ENCODE measurements at places on chromosomes 13 and 19.
A peak's percentile ranks its signal among the peaks of the same experiment; 100 is the strongest.

DNA sequence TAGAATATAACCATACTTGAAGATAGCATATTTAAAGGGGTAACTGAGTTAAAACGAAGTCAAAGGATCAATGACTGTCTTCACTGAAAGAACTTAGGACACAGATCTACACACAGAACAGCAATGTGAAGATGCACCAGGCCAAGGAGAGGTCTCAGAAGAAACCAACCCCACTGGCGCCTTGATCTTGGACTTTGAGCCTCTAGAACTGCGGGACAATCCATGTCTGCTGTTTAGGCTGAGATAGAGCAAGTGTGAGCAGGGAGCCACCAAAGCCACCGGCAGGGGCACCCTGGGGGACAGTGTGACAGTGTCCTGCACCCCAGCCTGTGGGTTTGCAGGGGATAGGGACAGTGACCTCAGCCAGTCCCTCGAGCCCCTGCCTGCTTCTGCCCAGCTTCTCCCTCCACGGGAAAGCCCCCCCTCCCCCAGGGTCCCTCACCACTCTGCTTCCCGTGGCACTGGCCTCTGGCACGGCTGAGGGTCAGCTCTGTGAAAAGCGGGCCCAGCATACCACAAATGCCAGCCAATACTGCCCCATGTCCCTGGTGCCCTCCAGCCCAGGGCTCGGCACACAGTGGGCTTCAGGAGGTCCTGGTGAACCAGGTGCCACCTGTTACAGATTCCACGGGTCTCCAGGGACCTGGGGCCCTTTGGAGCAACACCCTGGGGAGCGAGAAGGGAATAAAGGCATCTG lies 40.8 kb downstream of the KLF2 start:
- no peak for DNase-seq

DNA sequence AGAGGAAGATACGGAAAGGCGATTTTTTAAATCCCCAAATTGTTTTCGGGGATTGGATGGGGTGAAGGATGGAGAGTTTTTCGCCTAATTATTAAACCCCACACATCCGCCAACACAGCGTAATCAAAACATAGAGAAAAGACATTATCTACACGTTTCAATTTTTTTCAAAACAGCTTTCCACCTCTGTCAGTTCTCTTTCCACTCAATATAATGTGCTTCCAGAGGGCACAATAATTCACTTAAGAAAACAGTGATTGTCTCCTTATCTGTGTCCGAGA lies 435 bp upstream of the OBI1 start:
- DNase-seq, result no peak

DNA sequence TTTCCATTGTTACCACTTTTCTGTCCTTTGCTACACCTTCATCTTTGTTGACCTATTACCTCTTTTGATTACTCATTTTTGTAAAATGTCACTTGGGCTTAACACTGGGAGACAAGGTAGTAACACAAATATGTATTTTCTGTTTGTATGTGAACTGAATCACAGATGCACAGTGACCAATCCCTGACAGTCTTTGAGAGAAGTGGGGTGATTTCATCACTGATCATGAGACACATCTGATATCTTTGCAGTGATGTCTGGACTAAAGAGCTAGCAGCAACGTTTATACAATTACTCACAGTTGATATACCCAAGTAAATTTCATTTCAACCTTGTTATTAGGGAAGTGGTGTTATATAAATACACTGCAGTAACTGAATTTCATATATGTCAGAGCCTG lies 1397.4 kb upstream of the SPRY2 start:
- DNase-seq, result no peak

DNA sequence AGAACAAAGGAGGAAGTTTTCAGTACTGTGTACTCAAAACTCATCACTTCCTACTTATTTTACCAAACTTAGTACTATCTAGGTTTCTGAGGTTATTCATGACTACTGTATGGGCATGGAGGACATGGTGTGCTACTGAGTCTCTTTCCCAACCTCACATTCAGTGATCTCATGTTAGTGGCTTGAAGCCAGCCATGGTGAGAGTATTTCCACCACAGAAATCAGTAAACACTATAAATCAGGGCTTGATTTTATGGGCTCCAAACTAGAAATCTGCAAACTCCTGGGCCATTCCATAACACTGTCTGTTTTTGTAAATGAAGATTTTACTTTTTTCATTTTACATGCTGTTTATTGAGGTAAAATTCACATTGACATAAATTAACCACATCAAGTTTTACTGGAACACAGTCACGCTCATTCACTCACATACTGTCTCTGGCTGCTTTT lies 19.7 kb downstream of the MED26 start:
- DNase-seq, result no peak

- peak; percentile 100 for DNase-seq
Measured at GRCh38 chr19:16185123-16185767, at the start of gene FAM32A. Gene FAM32A, plus strand, starts transcription at chr19:16185410. Its CDS starts 33 bp downstream, at chr19:16185443.

- no peak for DNase-seq
Measured at GRCh38 chr13:99905224-99905623, 66.3 kb downstream of the ZIC5 start.

GRCh38 chr19:3932931-3933810 lies at the start of gene NMRK2:
Gene NMRK2, plus strand, starts transcription at chr19:3933069. Its CDS starts 603 bp downstream, at chr19:3933672.
- no peak for DNase-seq

- DNase-seq, result no peak
Measured at GRCh38 chr19:6778386-6778785, 5.9 kb downstream of the VAV1 start.

DNA sequence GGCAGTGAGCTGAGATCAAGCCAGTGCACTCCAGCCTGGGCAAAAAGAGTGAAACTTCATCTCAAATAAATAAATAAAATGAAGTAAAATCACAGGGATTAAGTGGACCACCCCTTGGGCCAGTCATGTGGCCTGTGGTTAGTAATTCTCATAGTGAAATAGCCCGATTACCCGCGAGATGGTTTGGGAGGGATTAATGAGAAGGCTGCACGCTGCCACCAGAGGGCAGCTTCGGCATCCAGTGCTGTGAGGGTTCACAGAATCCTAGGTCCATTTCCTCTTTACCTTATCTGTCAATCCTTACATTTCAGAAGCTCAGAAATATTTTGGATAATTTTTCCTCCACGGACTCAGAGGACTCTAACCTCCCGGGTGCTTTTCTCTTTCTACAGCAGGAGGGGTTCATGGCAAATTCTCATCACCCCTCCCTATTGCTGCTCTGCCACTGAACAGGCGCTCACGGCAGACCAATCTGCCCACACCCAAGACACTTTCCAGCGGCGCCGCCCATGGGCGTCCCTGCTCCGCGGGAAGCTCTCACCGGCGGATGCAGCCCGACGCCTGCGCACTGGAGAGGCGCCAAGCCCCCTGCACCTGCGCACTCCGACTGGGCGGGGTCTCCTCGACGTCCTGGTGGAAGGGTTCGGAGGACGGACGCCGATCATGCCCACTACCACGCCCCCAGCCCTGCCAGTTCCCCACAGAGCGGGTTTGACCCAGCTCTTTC lies 11.0 kb downstream of the ZNF835 start:
- no peak for DNase-seq

- no peak for DNase-seq
Measured at GRCh38 chr13:86569119-86569518, 769.9 kb upstream of the SLITRK6 start.

- DNase-seq, result no peak
Measured at GRCh38 chr13:108460043-108460442, 169.4 kb upstream of the MYO16 start.

DNA sequence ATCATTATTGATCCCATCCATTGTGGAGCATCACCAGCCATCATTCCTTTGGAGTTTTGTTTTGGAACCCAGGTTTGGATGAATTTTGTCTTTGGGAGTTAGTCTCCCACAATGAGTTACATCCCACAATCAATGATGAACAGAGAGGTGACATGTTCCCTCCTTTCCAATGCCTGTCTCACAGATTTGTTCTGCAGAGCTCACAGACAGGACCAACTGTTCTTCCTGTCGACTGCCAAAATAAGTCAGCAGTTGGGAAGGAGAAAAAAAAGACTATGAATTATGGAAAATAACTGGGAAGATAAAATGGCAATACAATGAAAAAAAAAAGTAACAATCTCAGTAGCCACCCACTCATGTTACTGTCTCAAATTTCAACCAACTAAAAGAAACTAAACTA lies 489.1 kb downstream of the MYO16 start:
- DNase-seq, result no peak

DNA sequence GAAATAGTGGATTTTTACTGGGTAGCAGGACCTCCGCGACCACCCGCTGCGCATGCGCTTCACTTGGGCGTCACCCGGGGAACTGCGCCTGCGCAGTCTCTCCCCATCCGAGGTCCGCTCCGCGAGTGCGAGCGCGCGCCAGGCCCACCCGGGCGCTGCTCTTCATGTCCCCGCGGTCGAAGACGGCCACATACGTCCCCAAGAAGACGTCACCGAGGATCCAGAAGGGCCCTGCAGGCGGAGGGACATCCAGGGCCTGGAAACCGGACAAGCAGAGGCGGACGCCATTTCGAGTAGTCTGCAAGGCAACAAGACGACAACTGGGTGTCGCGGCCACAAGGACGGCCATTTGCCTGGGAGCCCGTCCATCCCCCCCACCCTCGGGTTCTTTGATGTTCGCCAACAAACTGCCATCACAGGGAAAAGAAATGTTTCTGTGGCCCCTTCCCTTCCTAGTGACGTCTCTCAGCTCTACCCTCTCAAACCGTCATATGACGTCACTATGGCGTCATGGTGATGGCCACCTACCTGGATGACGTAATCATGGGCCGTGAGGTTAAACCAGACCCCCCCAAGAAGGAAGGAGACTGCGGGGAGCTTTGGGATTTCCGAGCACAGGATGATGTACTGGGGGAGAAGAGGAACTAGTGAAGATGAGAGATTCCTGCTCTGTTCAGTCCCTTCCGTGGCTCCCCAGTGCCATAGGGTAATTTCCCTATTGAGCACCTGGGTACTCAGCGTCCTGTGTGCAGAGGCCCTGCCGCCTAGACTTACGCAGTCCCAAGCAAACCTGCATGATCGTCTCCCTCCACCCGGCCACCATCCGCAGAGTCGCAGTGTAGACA lies 6.7 kb downstream of the NAPSA start:
- peak; percentile 88 for DNase-seq

- DNase-seq, result no peak
Measured at GRCh38 chr19:53455828-53456227, 11.7 kb upstream of the ZNF813 start.

DNA sequence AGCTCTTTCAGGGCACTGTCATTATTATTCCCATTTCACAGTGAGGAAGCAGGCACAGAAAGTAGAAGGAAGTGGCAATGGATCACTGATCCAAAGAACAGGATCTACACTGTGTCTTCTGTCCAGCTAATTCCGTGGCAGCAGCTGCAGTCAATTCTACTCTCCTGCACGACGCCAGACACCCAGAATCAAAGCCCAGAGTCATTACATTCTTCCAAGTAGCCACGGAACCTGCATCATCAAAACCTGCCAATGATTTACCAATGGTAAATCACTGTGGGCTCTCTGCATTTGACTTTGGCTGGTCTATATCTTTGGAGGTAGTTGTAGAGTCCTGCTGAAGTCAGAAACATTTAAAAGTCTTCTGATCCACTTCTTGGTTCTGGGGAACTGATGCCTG lies 767.7 kb downstream of the LIG4 start:
- no peak for DNase-seq

DNA sequence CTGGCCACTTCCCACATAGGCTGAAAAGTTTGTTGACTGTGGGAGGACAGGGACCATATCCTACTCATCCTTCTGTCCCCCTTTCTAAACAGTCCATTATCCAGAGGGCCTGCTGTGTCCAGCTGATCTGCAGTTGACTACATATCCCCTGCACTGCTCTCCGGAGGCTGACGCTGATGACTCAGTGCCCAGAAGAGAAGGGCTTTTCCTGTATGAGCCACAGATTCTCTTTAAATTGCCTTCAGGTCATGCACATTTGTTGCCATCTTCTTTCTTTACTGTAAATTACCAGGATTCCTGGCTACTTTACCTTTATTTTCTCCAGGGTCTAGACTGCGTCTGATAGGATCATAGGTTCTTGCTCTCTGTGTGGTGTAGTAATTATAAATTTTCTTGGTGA lies 125.2 kb downstream of the LACC1 start:
- no peak for DNase-seq

DNA sequence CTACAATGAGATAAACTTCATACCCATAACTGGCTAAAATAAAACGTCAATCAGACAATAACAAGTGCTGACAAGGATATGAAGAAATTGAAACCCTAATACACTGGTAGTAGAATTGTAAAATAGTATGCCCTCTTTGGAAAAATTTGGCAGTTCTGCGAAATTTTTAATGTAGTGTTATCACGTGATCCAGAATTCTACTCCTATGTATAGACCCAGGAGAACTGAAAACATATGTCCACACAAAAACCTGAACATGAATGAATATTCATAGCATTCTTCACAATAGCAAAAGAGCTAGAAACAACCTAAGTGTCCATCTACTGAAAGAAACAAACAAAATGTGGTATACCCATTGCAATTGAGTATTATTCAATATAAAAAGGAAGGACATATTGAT lies 14.2 kb upstream of the MYO16 start:
- DNase-seq, result no peak

- no peak for DNase-seq
Measured at GRCh38 chr13:74511523-74511922, 377.3 kb upstream of the KLF12 start.

DNA sequence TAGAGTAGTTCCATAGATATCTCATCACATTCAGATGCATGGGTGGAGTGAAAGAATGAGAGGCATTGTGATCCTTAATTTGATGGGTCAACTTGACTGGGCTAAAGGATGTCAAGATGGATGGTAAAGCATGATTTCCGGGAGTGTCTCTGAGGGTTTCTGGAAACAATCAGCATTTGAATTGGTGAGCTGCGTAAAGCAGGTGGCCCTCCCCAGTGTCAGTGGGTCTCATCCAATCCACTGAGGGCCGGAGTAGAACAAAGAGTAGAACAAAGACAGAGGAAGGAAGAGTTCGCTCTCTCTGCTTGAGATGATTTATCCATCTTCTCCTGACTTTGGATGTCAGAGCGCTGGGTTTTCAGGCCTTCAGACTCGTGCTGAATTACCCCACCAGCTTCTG lies 43.1 kb downstream of the SERP2 start:
- no peak for DNase-seq

- DNase-seq, result no peak
Measured at GRCh38 chr19:14198384-14199376, 7.3 kb downstream of the ADGRL1 start.

- no peak for DNase-seq
Measured at GRCh38 chr19:34299576-34299975, 45.2 kb downstream of the GARRE1 start.

- DNase-seq, result no peak
Measured at GRCh38 chr19:19568802-19569756, 31.0 kb downstream of the CILP2 start.
